Activated naive CD4-positive, alpha-beta T cell treated with anti-CD3 and anti-CD28 coated beads for 36 hours (primary cell): ENCODE measurements at places on chromosomes 4 and X.

- no peak for DNase-seq
Observed at GRCh38 chr4:112966701-112967488, 82.6 kb upstream of the ANK2 start.

- no peak for DNase-seq
Observed at GRCh38 chr4:31613946-31614623, 893.9 kb downstream of the PCDH7 start.

GRCh38 chrX:31353095-31353494 is 281.3 kb upstream of the FTHL17 start:
- no peak for DNase-seq

GRCh38 chr4:647481-647880 is 22.1 kb downstream of the PDE6B start:
- DNase-seq: no peak

DNA sequence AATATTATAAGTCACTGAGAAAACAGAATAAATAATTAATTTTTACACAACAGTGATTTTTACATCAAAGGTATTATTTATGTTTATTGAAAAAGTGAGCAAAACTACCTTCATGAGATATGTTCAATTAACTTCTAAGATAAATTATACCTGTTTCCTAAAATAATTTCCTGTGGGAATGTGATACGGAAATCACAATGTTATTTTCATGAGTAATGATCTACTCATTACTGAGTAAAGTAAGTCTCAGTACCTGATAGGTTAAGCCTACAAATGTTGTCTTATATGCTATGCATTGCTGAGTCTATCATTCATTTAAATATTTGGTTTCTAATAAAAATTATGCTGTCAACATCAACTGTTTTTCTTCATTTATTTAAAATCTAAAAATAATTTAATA is 324.0 kb downstream of the STPG2 start:
- no peak for DNase-seq

GRCh38 chr4:140014284-140014683 is 139.7 kb downstream of the MAML3 start:
- no peak for DNase-seq

DNA sequence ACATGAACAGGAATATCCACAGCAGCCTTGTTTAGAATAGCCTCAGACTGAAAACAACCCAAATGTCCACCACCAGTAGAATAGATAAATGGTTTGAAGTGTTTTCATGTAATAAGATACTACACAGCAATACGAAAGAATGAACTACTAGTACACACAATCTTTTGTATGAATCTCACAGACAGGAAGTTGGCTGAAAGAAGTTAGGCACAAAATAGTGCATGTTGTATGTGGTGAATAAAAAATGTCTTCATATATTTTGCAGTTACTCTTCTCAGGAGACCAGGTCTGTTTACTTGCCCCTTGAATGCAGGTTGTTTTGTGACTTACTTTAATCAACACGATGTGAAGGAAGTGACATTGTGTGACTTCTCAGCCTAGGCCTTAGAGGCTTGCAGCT is 75.9 kb upstream of the LEF1 start:
- DNase-seq: no peak

DNA sequence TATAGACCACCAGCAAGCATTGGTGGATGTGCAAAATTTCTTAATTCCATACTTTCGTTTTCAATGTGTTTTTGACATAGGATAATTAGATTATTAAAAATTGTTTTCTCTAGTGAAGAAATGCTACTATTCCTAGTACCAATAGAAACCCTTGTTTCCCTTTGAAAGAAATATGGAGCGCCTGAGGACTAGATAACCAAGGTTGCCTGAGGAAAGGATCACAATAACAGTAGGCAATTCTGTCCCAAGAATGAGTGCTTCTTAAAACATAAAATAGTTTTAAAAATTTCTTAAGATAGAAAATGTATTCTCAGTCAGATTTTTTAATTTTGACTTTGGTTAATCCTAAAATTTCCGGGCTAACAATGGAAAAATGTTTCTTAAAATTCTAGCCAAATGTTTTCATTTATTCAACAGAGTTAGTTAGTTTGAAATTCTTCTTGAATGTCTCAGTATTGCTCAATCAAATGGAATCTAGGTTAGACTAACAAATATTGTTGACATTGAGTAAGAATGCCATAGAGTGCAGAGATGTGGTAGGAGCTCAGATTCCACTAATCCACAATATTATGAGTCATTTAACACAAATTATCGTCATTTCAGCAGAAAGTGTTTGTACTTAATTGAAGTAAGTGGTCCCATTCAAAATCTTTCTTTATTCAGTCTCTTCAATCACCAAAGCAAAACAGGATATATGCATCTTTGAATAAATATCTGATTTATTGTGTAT is 666.0 kb downstream of the GRID2 start:
- no peak for DNase-seq

GRCh38 chrX:103919270-103919637 is 43.2 kb upstream of the TMSB15B start:
- peak; percentile 51 for DNase-seq

- DNase-seq: no peak
Observed at GRCh38 chr4:71095545-71095944, 102.1 kb downstream of the DCK start.

GRCh38 chr4:77028246-77028645 is 47.5 kb downstream of the CCNI start:
- peak; percentile 39 for DNase-seq

- no peak for DNase-seq
Observed at GRCh38 chr4:3079694-3080123, 5.2 kb downstream of the HTT start.

DNA sequence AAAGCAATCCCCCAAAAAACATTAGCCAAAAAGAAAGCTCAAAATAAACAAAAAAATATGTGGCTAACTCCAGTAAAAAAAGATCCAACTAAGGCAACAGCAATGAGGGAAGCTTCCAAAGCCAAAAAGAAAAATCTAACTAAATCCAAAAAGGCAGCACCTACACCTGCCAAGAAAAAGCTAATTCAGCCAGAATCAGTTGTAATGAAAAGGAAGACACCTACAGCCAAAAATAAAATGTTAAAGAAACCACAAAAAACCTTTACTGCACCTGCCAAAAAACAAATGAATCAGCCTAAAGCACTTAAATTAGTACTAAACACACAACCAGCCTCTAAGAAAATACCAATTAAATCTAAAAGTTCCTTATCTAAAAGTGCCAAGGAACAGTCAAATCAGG is 37.2 kb upstream of the CABS1 start:
- no peak for DNase-seq

DNA sequence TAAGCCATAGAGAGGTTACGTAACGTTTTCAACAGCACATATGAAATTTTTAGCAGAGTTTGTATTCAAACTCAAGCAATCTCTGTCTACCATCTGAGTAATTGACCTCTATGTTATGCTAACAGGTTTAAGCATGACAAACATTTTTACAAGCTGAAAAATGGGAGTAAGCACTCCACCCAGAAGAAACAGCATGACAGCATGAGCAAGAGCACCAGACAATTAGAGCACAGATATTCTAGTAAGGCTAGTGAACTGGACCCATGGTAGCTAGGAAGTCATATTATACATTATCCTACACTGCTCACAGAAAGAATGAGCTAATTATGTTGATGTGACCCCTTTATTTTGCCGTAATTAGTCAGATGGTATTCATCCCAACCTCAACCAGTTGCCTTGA is 200.5 kb downstream of the PABPC4L start:
- no peak for DNase-seq

GRCh38 chr4:62194342-62194741 is 994.2 kb downstream of the ADGRL3 start:
- DNase-seq: no peak

DNA sequence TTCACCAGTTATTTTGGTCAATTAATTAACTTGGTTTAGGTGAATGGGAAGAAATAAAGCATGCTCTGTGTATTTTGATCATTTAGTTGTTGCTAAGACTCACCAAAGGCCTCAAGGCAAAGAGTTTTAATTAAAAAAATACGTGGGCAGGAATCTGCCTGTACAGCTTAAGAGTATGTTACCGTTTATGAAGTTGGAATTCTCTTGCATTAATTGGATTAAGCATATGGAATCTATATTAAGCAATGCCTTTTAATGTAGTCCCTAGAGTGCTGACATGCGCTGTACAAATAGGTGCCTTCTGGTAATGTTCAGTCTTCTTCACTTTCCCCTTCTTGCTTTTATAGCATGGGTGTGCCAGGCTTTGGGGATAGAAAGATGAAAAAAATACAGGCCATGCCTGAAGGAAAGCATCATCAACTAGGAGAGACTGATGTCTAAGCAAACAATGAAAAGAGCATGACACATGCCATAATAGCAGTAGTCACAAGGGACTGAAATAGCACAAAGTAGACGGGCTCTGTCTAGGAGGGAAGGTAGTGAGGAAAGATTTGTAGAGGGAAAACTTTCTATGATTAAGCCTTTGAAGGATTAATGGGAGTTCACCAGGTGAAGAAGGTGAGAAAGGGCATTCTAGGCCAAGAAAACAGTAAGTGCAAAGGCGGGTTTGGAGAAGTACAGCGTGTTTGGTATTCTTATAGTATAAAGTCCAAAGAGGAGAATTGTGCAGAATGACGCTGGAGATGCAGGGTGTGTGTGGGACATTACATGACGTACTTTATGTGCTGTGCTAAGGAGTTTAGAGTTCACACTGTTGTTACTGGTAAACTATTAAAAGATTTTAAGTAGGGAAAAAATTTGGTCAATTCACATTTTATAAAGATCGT is 226.1 kb upstream of the ANXA3 start:
- DNase-seq: no peak

GRCh38 chrX:101260435-101260834 is 30.7 kb downstream of the TAF7L start:
- no peak for DNase-seq

- peak; percentile 31 for DNase-seq
Observed at GRCh38 chrX:71623714-71624113, 5.4 kb upstream of the CXCR3 start.

GRCh38 chr4:184171011-184171410 is 46.7 kb downstream of the ENPP6 start:
- no peak for DNase-seq

- no peak for DNase-seq
Observed at GRCh38 chr4:183300070-183300469, 20.0 kb downstream of the CLDN22 start.

GRCh38 chr4:141133146-141133998 is at the start of gene RNF150:
RNF150 (minus strand) TSS chr4:141133469.
- DNase-seq: peak; percentile 72

GRCh38 chrX:78024349-78025059 is 55.1 kb upstream of the PGAM4 start:
- peak; percentile 8 for DNase-seq

DNA sequence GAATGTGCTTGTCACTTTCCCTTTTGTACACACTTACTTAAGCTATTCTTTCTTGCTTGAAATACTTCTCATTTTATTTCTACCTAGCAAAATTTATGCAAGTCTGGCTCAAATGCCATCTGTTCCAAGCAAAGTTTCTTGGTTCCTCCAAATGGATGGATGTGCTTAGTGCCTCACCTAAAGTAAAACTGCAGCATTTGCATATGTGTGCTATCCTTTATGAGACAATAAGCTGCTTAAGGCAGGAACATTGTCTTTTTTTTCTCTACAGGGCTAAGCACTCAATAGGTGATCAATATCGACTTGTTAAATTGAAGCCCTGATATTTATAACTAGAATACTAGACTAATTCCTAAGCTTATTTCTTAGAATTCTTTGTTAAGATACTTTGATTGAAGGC is 136.8 kb downstream of the CYLC1 start:
- DNase-seq: no peak

- no peak for DNase-seq
Observed at GRCh38 chr4:8210616-8211015, 11.5 kb downstream of the SH3TC1 start.

DNA sequence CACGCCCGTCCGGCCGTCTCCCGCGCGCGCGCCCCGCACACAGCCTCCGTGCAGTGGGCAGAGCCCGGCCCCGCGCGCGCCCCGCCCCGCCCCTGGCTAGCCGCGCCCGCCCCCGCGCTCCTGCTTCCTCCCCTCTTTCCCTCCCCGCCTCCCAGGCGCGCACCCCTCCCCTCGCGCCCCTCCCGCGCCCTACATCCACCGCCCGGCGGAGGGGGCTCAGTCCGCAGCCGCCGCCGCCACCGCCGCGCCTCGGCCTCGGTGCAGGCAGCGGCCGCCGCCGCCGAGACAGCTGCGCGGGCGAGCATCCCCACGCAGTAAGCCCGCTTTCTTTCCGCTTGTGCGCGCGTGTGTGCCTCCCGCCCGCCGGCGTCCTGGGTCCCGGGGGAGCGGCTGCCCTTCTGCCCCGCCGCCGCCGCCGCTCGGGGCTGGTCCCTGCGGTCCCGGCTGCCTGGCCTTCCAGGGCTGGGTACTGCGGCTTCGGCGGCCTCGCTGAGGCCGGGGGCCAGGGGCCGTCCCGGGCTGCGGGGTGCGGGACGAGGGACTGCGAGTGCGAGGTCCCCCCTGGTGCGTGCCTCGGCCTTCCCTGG is at the start of gene FHL1:
FHL1 (plus strand) TSS at position 219 of the 587 bp plus-strand sequence.
- peak; percentile 54 for DNase-seq

DNA sequence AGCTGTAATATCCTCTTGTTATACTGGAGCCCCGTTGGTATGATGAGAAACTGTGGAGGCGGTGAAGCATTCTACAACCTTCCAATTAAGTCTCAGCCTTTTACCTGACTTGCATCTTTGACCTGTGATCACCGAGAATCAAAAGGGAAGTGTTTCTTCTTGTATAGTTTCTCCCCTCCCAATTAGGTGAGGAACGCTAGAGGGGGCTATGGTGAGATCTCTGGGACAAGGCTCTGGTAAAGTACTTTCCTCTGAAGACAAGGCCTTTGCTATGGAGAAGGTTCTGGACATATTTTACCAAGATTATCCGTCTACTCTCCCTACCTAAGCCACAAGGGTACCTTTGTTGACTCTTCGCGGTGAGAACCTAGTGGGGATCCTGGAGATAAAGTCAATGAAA is 111.3 kb downstream of the CBLL2 start:
- no peak for DNase-seq

DNA sequence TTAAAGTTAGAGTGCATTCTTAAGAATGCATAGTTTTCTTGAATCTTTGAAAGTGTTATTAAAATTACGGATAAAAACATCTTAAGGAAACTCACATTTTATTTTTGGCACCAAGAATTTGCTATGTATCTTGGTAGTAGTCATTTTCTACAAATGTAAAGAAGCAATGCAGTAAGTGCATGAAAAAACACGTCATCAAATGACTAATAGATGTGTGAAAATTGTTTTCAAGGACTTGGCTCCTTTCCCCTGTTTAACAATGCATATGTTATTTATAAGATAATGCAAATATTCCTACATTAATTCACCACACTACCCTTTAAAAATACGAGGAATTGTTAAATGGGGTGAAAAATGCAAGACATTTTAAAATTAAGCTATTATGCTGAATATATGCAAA is 461.2 kb upstream of the PCDH7 start:
- no peak for DNase-seq

GRCh38 chr4:54439831-54440243 is 210.7 kb downstream of the PDGFRA start:
- DNase-seq: no peak

- DNase-seq: no peak
Observed at GRCh38 chr4:101784957-101785356, 5.6 kb upstream of the BANK1 start.
